ENCODE measurements at places on chromosomes 5 and 9. TPM values are rescaled to one million over a fixed set of nuclear protein-coding genes. Genes with fewer than 3 reads are reported as not detected.

AKNA gene
- total RNA-seq = 54.7 TPM

CDH6 gene
- 9.4 TPM for total RNA-seq

IL17B gene
- total RNA-seq = not detected

OTP gene
- total RNA-seq = not detected

ANKRD31 gene
- total RNA-seq = 0.14 TPM

TLE1 gene
- 19.2 TPM for total RNA-seq

AHRR gene
- total RNA-seq = 11.3 TPM

SH3TC2 gene
- 1.4 TPM for total RNA-seq

NEUROG1 gene
- not detected for total RNA-seq

- no peaks in the 10 kb centered on the region for H3K4me1 ChIP-seq
- no peak overlapping the region for H3K27ac ChIP-seq
- no peak overlapping the region for H3K4me3 ChIP-seq
- H3K27me3 ChIP-seq = peaks cover 5% of the 10 kb centered on the region
- DNase-seq = no peak
- no peaks in the 10 kb centered on the region for H3K36me3 ChIP-seq
Measured at GRCh38 chr9:86756576-86757381, 190.5 kb downstream of the GAS1 start.

- H3K36me3 ChIP-seq = no peaks in the 10 kb centered on the region
- H3K27ac ChIP-seq = no peak overlapping the region
- H3K4me3 ChIP-seq = no peak overlapping the region
- DNase-seq = no peak
Measured at GRCh38 chr5:36529142-36529541, 77.3 kb upstream of the SLC1A3 start.

- peaks cover 20% of the 10 kb centered on the region for H3K4me1 ChIP-seq
- no peak overlapping the region for H3K4me3 ChIP-seq
- peaks cover 60% of the 10 kb centered on the region for H3K36me3 ChIP-seq
- no peak overlapping the region for H3K27ac ChIP-seq
- no peak for DNase-seq
Measured at GRCh38 chr9:92720807-92721535, 43.7 kb downstream of the BICD2 start.

- H3K4me1 ChIP-seq = no peaks in the 10 kb centered on the region
- no peak overlapping the region for H3K27ac ChIP-seq
- no peak for DNase-seq
- peaks cover 4% of the 10 kb centered on the region for H3K27me3 ChIP-seq
- H3K4me3 ChIP-seq = no peak overlapping the region
- H3K36me3 ChIP-seq = no peaks in the 10 kb centered on the region
Measured at GRCh38 chr9:118455788-118456187, 751.6 kb downstream of the TLR4 start.

DNA sequence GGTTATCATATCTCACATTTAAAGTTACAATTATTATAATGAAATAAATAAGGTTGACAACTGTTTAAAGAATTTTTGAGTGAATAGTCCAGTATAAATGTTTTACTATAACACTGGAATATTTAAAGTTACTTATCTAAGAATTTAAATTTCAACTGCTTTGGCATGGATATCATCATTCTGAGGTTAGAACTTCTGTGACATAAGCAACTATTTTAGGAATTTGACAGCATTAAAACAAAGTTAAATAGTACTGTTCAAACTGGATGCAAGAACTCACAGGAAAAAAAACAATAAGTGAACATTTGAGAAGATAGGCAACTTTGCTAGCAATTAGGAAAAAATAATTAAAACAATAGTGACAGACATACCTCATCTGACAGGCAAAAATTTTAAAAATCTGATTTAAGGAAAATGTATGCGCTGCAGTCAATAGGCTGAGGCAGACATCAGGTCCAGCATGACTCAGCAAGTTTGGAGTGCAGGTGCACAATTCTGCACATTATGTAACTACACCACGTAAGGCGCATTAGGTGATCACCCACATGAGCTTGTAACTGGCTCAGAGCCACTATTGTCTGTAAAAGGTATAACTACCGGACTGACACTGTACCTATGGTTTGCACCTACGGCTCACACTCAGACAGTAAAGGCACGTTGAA lies 180.6 kb downstream of the PDE4D start:
- DNase-seq = no peak
- no peaks in the 10 kb centered on the region for H3K27me3 ChIP-seq
- H3K4me1 ChIP-seq = peaks cover 10% of the 10 kb centered on the region
- no peak overlapping the region for H3K4me3 ChIP-seq

- DNase-seq = no peak
- no peaks in the 10 kb centered on the region for H3K36me3 ChIP-seq
- H3K27ac ChIP-seq = no peak overlapping the region
- no peak overlapping the region for H3K4me3 ChIP-seq
- H3K27me3 ChIP-seq = no peaks in the 10 kb centered on the region
Measured at GRCh38 chr9:22342491-22343217, 104.0 kb upstream of the DMRTA1 start.

DNA sequence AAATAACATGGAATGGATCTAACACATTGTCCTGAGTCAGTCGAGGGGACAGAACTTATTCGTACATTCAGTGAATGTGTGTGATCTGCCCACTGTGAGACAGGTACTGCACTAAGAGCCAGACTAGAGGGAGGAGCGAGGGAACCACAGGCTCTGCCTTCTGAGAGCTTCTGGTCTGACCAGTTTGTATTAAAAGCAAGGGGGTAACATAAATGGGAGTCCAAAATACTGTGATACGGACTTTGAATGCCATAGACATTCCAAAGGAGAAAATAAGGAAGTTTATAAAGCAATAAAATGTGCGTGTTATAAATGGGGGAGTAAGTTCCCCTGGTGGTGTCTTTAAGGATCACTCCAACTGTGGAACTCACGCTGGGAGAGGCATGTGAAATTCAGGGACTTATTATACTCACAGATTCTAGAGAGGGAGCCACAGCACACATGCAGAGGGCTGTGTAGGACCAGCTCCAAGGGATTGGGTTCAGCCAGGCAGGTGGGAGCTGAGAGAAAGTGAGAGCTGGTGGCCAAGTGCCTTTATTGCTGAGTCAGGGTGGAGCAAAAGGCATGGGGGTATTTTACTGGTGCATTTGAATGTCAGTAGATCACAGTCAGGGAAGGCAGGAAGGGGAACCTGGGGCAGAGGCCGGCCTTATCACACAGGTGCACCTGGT lies 186.5 kb upstream of the WWC1 start:
- no peak overlapping the region for H3K4me3 ChIP-seq
- H3K36me3 ChIP-seq = no peaks in the 10 kb centered on the region
- no peak for DNase-seq

DNA sequence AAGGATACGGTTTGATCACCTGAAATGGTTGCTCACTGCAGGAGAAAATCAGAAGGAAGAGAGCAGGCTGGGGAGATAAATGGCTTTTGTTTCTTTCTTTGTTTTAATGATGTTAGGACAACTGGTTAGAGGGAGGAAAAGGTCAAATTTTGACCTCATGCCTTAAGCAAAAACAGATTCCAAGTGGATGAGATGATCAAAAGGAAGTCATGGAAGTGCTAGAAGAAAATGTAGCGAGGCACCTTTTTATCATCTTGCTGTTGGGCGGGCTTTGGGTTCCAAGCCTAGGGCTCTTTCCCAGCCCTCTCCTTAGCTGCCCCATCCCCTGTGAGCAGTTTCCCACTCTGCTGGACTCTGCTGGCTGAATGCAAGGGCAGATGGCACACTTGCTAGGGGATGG lies 127.9 kb downstream of the ADAMTS2 start:
- H3K36me3 ChIP-seq = no peaks in the 10 kb centered on the region
- H3K4me3 ChIP-seq = no peak overlapping the region
- no peak overlapping the region for H3K27ac ChIP-seq
- no peak for DNase-seq
- H3K4me1 ChIP-seq = no peaks in the 10 kb centered on the region
- H3K27me3 ChIP-seq = no peaks in the 10 kb centered on the region

GRCh38 chr5:102867992-102868662 lies 113.0 kb downstream of the PAM start:
- H3K27me3 ChIP-seq = no peaks in the 10 kb centered on the region
- H3K4me1 ChIP-seq = peaks cover 7% of the 10 kb centered on the region
- no peak for DNase-seq
- no peak overlapping the region for H3K4me3 ChIP-seq

- no peak for DNase-seq
- no peak overlapping the region for H3K4me3 ChIP-seq
- no peaks in the 10 kb centered on the region for H3K4me1 ChIP-seq
- no peaks in the 10 kb centered on the region for H3K27me3 ChIP-seq
Measured at GRCh38 chr9:23837038-23837437, 11.0 kb upstream of the ELAVL2 start.

- H3K4me1 ChIP-seq = peaks cover 21% of the 10 kb centered on the region
- no peaks in the 10 kb centered on the region for H3K36me3 ChIP-seq
- DNase-seq = no peak
Measured at GRCh38 chr5:139342423-139342723, 719 bp downstream of the PAIP2 start.

GRCh38 chr9:129185991-129186390 lies 7.9 kb upstream of the IER5L start:
- no peaks in the 10 kb centered on the region for H3K4me1 ChIP-seq
- H3K27me3 ChIP-seq = no peaks in the 10 kb centered on the region
- DNase-seq = no peak
- no peak overlapping the region for H3K4me3 ChIP-seq
- H3K36me3 ChIP-seq = no peaks in the 10 kb centered on the region

DNA sequence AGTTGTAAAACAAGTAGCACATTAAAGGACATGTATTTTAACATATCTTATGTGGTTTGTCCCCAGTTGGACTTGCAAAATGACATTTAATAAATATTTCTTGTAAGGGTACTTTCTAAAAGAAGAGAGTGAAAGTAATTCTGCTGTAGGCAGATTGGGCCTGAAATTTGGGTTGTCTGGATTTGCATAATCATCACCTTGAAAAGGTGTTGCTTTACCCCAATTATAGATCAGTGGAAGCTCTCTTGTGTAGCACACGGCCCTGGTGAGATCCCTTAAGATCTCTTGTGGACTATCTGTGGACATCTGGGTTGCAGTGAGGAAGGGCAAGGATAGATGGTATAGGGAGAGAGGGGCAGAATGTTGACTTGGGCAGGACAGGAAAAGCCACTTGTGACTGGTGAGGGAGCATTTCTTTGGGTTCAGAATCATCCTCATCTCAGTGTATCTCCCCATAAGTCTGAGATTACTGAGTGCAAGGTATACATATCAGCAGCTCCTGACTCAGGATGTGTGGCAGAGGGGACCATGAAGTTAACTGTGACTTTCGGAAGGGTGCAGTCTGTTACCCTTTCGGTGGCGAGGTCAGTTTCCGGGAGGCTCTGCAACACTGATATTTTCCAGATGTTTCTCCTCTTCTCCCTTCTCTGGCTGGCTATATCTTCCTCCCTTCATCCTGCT lies 2.0 kb upstream of the TNFAIP8 start:
- H3K27ac ChIP-seq = no peak overlapping the region
- H3K4me1 ChIP-seq = peaks cover 16% of the 10 kb centered on the region
- H3K27me3 ChIP-seq = no peaks in the 10 kb centered on the region

DNA sequence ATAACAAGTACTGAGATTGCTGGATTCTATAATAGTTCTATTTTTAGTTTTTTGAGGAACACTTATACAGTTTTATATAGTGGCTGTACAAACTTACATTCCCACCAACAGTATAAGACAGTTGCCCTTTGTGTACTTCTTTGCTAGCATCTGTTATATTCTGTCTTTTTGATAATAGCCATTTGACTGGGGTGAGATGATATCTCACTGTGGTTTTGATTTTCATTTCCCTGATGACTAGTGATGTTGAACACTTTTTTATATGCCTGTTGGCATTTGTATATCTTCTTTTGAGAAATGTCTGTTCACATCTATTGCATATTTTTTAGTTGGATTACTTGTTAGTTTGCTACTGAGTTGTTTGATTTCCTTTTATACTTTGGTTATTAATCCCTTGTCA lies 204.1 kb upstream of the SMC2 start:
- no peak for DNase-seq
- no peaks in the 10 kb centered on the region for H3K27me3 ChIP-seq
- no peak overlapping the region for H3K4me3 ChIP-seq

GRCh38 chr5:176625966-176626875 lies 4.1 kb downstream of the SNCB start:
- H3K27me3 ChIP-seq = peaks cover 75% of the 10 kb centered on the region
- H3K36me3 ChIP-seq = no peaks in the 10 kb centered on the region
- H3K27ac ChIP-seq = no peak overlapping the region
- H3K4me1 ChIP-seq = peaks cover 6% of the 10 kb centered on the region

DNA sequence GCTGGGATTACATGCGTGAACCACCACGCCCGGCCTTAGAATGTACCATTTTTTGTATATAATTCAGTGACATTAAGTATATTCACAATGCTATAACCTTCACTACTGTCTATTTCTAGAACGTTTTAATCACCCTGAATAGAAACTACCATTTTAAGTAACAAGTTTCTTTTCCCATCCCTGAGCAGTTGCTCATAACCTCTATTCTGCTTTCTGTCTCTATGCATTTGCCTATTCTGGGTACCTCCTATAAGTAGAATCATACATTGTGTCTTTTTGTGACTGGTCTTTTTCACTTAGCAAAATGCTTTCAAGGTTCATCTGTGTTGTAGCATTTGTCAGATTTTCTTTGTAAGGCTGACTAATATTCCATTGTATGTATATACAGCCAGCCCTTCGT lies 39.9 kb downstream of the DDX46 start:
- no peak overlapping the region for H3K27ac ChIP-seq
- H3K4me3 ChIP-seq = no peak overlapping the region
- DNase-seq = no peak
- no peaks in the 10 kb centered on the region for H3K4me1 ChIP-seq
- H3K36me3 ChIP-seq = peaks cover 86% of the 10 kb centered on the region

DNA sequence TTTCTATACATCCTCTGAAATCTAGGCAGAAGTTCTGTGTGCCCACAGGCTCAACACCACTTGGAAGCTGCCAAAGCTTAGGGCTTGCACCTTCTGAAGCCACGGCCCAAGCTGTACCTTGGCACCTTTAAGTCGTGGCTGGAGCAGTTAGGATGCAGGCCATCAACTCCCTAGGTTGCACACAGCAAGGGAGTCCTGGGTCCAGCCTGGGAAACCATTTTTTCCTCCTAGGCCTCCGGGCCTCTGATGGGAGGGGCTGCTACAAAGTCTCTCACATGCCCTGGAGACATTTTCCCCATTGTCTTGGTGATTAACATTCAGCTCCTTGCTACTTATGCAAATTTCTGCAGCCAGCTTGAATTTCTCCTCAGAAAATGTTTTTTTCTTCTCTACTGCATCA lies 15.5 kb upstream of the PLK2 start:
- no peaks in the 10 kb centered on the region for H3K27me3 ChIP-seq
- H3K4me3 ChIP-seq = no peak overlapping the region
- H3K27ac ChIP-seq = no peak overlapping the region
- H3K4me1 ChIP-seq = no peaks in the 10 kb centered on the region

All from upper lobe of right lung (tissue), 1 donor.